ENCODE measurements at places on chromosomes 12 and 14. TPM values are rescaled to one million over a fixed set of nuclear protein-coding genes. Genes with fewer than 3 reads are reported as not detected.

Gene SCN8A
- polyA plus RNA-seq, result under 0.01 TPM

Gene JPH4
- not detected for polyA plus RNA-seq

Gene TMPRSS12
- not detected for polyA plus RNA-seq

Gene CYP46A1
- polyA plus RNA-seq, result 0.97 TPM

Gene MYH6
- 11.5 TPM for polyA plus RNA-seq

DNA sequence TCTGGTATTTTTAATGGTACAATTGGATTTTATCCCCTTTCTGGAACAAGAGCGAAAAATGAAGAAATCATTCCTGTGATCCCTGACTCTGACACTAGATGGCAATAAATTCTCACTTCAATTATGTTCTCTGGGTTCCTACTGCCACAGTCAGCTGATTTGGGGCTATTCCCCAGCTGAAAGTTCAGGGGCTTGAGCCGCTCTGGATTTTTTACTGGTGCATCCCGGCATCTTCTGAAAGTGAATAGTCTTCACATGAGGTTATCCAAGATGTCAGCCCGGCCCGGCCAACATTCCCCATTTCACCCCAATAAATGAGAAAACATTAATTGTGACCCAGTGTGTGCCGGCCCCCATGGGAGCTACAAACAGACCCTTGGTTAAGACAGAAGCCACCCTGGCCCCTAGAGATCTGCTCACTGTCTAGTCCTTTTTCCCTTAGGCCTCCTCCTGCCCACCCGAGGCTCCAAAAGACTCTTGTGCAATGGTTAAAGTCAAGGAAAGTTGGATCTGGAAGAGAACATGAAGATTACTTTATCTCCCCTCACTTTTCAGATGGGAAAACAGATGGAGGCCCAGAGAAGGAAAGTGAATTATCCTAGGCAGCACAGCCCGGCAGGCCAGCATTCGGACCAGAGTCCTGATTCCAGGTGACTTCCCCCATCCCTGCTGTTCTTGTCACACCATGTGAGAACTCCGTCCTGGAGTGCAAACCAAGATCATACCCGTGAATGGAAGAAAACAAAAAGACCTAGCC, 20.8 kb downstream of the CKAP4 start:
- no peak overlapping the region for H3K4me3 ChIP-seq
- no peak for DNase-seq
- no peaks in the 10 kb centered on the region for H3K36me3 ChIP-seq
- no peaks in the 10 kb centered on the region for H3K27me3 ChIP-seq
- no peak overlapping the region for H3K27ac ChIP-seq
- H3K4me1 ChIP-seq, result no peaks in the 10 kb centered on the region

GRCh38 chr12:46386877-46387629, 14.5 kb upstream of the SLC38A2 start:
- H3K36me3 ChIP-seq, result no peaks in the 10 kb centered on the region
- H3K27ac ChIP-seq, result peak overlapping the region; percentile 90
- DNase-seq, result peak; percentile 74
- peak overlapping the region; percentile 30 for H3K4me3 ChIP-seq

DNA sequence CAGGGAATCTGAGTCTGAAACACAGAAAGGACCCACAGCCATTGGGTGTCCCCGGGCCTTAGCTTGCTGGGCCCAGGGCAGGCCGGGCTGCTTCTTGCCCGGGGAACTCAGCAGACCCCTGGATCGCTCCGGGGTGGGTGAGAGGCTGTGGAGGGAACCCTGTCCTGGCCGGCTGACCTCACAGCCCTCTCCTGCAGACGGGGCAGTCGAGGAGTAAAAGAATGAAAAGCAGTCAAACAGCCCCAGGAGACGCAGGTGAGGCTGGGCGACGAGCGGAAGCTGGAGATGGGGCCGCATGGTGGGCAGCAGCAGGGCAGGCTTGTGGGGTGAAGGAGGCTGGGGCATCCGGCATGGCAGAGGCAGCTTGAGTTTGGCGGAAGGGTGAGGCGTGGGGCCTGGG, 57.0 kb downstream of the KIF26A start:
- no peaks in the 10 kb centered on the region for H3K36me3 ChIP-seq
- DNase-seq, result no peak
- H3K4me1 ChIP-seq, result no peaks in the 10 kb centered on the region
- H3K27ac ChIP-seq, result no peak overlapping the region
- no peak overlapping the region for H3K4me3 ChIP-seq

DNA sequence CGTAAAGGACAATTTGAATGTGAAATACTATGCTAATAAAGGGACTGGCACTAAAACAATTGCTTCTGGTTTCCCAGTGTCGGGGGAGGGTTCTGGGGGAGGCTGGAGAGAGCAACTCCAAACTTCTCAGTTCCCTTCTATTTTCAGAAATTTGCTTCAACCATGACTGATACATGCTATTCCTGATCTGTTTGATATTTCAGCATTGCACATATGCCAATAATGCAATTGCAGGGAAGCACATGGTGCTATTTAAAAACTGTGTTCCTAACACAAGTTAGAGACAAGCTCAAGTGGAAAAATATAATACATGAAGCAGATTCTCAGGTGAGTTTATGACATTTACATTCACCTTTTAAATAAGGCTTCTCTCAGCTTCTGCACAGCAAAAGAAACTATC, 188.9 kb downstream of the RIMBP2 start:
- no peak for DNase-seq
- no peaks in the 10 kb centered on the region for H3K4me1 ChIP-seq
- H3K27ac ChIP-seq, result no peak overlapping the region
- H3K4me3 ChIP-seq, result no peak overlapping the region
- no peaks in the 10 kb centered on the region for H3K27me3 ChIP-seq
- H3K36me3 ChIP-seq, result no peaks in the 10 kb centered on the region

GRCh38 chr12:119171691-119172425, 6.9 kb upstream of the HSPB8 start:
- no peaks in the 10 kb centered on the region for H3K4me1 ChIP-seq
- no peak for DNase-seq
- no peak overlapping the region for H3K27ac ChIP-seq

DNA sequence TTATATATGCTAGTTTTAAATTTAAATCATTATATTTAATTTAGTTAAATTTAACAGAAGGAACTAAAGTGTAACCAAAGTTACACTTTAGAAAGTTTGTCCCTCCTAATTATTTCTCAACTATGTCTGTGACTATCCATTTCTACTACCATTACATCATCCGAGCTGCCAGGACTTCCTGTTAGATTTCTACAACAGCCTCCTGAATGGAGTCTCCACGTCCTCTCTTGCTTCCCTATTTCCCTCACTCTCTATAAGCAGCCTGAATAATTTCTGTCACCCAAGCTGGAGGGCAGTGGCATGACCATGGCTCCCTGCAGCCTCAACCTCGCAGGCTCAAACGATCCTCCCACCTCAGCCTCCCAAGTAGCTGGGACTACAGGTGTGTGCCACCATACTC, 84.1 kb downstream of the TTC7B start:
- no peaks in the 10 kb centered on the region for H3K36me3 ChIP-seq
- H3K27ac ChIP-seq, result no peak overlapping the region
- no peaks in the 10 kb centered on the region for H3K27me3 ChIP-seq
- H3K4me1 ChIP-seq, result no peaks in the 10 kb centered on the region

GRCh38 chr12:75837700-75838099, 193.9 kb downstream of the PHLDA1 start:
- no peak overlapping the region for H3K4me3 ChIP-seq
- no peak for DNase-seq
- no peaks in the 10 kb centered on the region for H3K36me3 ChIP-seq
- no peaks in the 10 kb centered on the region for H3K27me3 ChIP-seq
- no peak overlapping the region for H3K27ac ChIP-seq

DNA sequence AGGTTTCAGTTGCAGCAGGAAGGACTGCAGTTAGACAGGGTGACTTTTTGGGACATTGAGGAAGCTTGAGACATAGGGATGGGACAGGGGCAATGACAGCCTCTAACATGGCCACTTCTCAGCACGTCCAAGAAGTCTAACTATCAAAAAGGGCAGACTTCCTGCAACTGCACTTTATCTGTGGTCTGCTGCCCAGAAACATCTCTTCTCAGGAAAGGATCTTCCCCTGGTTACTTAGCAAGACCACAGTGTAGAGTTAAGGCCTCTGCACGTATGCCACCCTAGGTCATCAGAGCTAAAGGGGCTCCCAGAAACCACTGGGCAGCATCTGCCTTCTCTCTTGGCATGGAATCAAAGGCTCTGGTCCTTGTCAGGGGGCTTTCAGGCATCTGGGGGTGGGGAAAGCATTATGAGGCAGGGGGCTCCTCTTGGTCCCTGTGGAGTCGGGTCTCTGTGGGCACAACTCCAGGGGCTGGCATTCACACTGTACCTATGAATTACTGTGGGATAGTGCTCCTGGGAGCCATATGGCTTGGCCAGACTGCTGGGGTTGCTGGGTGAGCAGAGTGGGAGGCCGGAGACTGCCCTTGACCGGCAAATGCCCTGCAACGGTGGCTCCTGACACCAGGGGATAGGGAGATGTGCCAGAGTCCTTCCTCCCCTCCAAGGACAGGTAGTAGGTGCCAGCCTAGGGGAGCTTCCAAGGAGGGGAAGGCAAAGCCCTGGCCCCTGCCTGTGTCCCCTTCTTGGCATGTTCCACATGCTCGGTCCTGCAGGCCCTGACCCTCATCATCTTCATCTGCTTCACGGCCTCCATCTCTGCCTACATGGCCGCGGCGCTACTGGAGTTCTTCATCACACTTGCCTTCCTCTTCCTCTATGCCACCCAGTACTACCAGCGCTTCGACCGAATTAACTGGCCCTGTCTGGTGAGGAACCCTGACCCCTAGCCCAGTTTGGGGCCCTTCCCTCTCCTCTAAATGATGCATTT, 1.0 kb downstream of the CMTM5 start:
- H3K4me3 ChIP-seq, result no peak overlapping the region
- H3K27ac ChIP-seq, result no peak overlapping the region
- H3K4me1 ChIP-seq, result no peaks in the 10 kb centered on the region
- H3K36me3 ChIP-seq, result no peaks in the 10 kb centered on the region

Measured in aorta (tissue), 5 donors.